Right atrium auricular region (tissue), 2 donors: ENCODE measurements at places on chromosomes 11 and 22.

GRCh38 chr11:57735619-57736298 is 5.5 kb upstream of the SELENOH start:
- no peak for DNase-seq

GRCh38 chr22:24465566-24465965 is 29.6 kb upstream of the UPB1 start:
- no peak for DNase-seq

- DNase-seq: no peak
These were observed 110.2 kb downstream of the RASSF10 start for GRCh38 chr11:13119361-13119760.

GRCh38 chr11:111299101-111300026 is 1.0 kb downstream of the POU2AF3 start:
- DNase-seq: no peak
